ENCODE measurements at places on chromosomes 7 and 10. TPM values are rescaled to one million over a fixed set of nuclear protein-coding genes. Genes with fewer than 3 reads are reported as not detected.

GRCh38 chr7:2237109-2237602, 4.4 kb upstream of the MAD1L1 start:
- DNase-seq = peak; percentile 32

- DNase-seq = no peak
Measured at GRCh38 chr7:108486291-108486966, 30.2 kb upstream of the NRCAM start.

DNA sequence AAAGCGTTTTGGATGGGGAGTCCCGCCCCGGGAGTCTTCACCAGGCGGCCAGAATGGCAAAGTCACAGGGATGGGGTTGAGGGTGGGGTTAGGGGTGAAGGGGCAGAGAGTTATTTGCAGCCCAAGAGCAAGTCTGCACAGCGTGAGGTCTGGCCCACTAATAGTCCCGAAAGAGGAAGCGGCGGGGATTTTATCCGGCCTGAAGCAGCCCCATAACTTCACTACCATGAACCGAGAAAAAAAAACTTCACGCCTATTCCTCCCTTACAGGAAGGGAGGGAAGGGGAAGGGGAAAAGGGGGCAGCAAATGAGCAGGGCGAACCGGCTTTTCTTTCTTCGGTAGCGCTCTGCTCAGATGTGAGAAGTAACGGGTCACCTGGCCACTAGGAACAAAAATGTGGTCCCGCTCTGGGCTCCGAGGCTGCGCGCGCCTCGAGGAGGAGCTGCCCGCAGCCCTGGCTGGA, 712 bp downstream of the ITPRIP start:
- DNase-seq = peak; percentile 24

Gene ZNF853
- 5.8 TPM for total RNA-seq

DNA sequence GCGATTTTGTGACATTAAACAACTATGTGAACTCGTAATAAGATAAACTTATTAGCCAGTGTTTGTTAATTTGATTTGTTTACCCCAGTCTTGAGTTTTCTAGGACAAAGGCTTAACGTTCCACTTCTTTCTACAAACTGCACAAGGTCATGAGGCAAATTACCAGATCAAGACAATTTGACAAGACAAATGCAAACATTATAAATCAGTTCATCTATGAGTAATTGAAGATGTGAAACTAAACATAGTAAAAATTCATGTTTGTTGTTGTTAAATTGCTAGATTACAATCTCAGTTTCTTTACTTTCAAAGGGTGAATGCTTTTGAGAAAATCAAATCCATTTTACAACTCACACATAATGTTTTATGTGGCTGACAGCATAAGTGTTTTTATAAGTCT, 13.4 kb upstream of the ZNF804B start:
- DNase-seq = no peak

DNA sequence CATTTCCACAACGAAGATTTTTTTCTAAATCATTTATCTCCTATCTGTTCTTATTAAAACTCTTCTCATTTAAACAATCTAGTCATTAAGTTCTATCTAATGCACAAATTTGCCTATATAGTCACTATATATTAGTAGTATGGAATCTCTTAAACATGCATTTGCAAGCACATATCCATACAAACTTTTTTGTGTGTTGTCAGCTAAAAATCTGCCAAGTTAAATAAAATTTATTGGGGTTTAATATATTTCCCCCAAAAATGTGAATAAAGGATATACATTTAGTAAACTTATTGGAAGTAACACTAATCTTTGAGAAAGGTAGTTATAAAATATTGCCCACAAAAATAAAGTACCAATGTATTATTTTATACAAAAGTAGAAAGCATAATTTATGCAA, 55.3 kb downstream of the ORC5 start:
- no peak for DNase-seq

- no peak for DNase-seq
Measured at GRCh38 chr7:129640400-129640799, 28.9 kb downstream of the NRF1 start.

- no peak for DNase-seq
Measured at GRCh38 chr7:68319061-68319460, 1279.2 kb upstream of the AUTS2 start.

DNA sequence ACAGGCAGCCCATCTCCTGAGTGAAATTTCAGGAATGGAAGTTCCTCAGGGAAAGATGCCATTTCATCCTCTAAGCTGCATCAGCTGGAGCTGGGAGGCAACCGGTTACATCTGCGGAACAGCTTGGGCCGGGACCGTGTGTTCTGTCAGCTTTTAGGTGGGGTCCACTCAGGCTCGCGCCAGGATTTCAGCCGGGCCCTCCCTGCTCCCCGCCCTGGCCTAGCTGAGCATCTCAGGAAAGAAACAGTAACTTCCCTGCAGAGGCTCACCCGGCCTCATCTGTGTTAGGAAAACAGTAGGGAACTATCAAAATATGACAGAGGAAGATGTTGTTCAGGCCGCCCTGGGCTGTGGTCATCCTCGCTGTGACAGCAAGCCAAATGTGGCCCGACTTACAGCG, 110.4 kb downstream of the TRIL start:
- no peak for DNase-seq

DNA sequence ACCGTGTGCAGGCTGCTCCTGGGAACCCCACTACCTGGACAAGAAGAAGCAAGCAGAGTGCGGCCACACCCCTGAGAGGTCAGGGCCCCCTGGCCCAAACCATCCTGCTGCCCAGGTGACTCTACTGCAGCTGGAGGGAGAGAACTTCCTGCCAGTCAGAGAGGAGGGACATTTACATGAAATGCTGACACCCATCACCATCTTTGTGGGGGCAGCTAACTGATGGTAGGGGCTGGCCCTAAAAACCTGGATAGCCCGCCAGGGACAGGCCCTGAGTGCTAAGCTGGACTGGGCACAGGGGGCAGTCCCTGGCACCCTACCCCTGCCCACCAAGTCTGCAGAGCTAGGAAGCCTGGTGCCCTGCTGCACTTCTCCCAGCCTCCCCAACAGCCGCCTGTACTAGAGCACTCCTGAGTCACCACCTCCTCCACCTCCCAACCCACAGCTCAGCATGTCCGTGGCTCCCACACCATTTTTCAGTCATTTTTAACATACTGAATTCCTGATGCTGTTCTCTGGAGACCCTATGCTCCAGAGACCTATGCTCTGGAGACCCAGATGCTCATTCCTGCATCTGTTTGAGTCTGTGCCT, 27.5 kb downstream of the DPCD start:
- DNase-seq = no peak

Gene ADIRF
- 1,074 TPM for total RNA-seq

DNA sequence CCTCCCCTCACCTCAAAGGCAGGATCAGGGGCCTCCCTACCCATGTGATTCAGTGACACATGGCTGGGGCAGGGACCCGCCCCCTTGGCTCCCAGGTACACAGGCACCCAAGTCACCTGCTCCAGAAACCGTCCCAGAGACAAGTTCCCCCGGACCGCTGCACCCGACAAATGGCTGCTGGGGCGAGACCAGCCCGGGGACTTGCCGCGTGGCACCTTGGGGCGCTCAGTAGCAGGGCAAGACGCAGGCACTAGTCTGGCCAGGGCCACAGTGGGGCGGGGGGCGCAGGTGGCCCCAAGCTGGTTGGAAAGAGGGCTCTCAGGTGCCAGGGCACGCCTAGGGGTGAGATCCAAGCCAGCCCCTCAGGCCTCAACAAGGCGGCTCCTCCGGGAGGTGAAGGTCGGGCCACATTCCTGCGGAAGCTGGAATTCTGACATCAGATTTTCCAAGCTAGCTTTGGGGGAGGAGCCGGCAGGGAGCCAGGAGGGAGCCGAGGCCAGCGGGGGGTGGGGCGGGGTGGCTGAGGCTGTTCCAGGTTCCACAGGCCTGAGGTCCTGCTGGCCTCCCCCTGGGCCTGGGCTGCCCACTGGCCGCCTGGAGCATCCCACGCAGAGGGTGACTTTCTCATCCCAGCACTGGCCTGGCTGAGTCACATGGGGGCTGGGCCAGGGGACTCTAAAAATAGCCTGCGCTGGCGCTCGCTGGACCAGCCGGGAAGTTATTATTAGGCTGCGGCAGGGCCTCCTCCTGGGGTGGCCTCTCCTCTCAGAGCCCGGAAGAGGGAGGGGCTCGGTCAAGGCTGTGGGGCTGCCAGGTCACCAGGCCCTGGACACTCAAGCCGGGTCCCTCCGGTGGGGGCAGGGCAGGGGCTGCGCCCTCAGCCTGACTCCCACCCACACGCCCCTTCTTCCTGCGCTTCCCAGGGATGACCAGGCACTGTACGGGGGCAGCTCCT, 20.5 kb upstream of the INPP5A start:
- peak; percentile 85 for DNase-seq

GRCh38 chr7:92751902-92752901, 84.2 kb downstream of the CDK6 start:
- DNase-seq = no peak

Gene TRIL
- 8.3 TPM for total RNA-seq

GRCh38 chr7:55160539-55160938, 141.7 kb downstream of the EGFR start:
- no peak for DNase-seq

DNA sequence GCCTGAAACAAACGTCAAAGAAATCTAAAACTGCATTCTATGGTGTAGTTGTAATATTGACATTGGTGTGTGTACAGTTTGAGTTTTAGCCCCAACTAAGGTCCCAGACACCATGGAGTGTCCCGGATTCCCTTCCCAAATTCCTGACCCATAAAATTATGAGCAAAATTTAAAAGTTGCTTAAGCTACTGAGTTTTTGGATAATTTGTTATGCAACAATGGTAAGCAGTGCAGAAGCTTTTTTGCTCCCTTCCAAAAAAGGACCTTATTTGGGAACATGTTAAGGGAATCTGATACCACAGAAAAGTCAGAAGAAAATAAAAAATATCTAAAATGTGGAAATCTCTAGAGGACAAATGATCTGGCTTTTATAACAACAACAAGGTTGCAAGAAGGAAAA, 63.3 kb upstream of the KMT2E start:
- DNase-seq = no peak

GRCh38 chr7:22454446-22454845, 45.5 kb downstream of the STEAP1B start:
- DNase-seq = no peak

GRCh38 chr7:111642373-111642772, 80.1 kb upstream of the IMMP2L start:
- no peak for DNase-seq

DNA sequence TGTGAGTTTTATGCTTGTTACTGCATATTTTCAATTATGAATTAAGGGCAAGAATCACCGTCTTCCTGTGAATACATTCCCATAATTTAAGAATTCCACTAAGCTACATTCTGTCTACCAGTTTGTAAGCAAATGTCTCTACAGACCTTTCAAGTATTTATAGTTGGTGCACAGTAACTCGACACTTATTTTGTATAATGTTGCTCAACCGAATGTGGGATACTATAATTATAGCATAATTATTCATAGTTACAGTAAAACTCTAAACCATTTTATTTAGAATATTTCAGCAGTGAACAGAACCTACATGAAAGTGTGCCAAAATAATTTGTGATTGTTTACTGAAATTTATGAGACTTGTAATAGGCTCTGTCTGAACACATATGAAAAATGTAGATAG, 17.3 kb upstream of the CUBN start:
- no peak for DNase-seq

DNA sequence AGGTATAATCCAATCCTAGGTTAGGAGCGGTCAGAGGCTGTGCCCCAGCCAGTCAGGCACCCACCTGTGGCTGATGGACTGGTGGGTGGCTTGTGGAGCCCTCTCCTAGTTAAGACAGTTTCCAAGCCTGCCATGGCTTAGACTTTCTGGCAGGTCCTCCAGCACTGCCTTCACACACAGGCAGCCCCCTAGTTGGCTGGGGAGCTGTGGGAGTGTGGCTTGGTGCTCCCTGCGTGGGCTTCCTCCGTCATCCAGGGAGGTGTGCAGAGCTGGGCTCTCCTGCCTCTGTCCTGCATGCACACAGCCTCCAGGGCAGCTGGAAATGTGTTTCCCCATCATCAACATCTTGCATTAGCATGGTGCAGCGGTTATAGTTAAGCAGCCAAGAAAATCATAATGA, 84.3 kb upstream of the RHEB start:
- no peak for DNase-seq

Gene ZC3HAV1
- total RNA-seq = 37.7 TPM

DNA sequence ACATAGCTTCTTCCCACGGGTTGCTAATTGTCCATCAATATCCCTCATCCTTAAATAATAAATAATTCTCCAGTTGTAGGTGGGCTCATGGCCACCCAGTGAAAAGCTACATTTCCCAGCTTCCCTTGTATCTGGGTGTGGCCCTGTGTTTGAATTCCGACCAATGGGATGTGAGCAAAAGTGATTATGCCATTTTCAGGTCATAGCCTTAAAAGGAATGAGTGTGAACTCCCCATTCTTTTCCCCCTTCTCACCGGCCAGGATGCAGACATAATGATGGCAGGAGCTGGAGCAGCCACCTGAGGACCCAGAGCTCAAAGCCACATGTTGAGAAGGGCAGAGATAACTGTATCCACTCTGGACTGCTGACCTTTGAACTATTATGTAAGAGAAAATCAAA, 30.3 kb upstream of the CALU start:
- no peak for DNase-seq
